ENCODE measurements at places on chromosomes 6 and 20. TPM values are rescaled to one million over a fixed set of nuclear protein-coding genes. Genes with fewer than 3 reads are reported as not detected.

DNA sequence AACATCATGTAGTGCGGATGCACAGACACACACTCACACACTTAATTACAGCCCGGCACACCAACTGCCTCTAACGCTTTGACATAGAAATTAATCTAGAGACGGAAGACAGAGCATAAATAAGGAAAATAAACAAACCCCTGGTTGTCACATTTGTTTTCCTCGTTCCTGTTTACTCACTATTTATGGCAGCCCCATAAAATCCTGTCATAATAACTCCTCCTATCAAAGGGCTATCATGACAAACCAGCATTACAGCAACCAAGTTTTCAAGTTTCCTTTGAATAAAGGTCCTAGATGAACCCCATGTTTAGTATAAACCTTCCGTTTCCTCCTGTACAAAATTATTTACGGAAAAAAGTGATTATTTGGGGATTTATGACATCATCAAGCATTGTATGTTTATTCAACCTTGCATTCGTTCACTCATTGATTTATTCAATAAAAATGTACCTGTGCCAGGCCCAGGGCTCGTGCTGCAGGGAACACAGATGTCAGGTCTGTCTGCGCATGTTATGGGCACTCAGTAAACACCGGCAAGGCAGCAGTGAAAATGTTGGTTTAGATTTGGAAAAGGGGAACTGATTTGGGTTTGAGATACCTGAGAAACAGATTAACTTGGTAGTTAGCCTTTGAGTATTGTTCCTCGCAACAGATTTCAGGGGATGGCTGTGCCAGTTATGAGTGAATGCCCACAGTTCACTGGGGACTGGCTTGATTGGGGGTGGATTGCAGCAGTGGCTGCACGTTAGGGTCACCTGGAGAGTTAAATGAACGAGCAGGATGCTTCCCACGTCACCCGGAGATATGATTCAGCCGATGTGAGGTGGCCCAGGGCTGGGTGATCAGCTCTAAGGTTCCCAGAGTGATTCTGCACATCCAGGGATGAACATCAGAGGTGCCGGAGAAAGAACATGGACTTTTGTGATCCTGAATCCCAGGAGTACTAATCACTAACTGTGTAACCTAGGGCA is 295.3 kb upstream of the FOXQ1 start:
- no peak for DNase-seq

- no peak for DNase-seq
Observed at GRCh38 chr6:82078286-82078908, 169.1 kb downstream of the IBTK start.

- DNase-seq, result no peak
Observed at GRCh38 chr6:162416831-162417537, 310.6 kb downstream of the PRKN start.

GRCh38 chr6:108207013-108207412 is 41.2 kb downstream of the NR2E1 start:
- DNase-seq, result no peak

GRCh38 chr20:51400051-51400926 is 142.2 kb downstream of the NFATC2 start:
- no peak for DNase-seq

Gene CST4
- polyA plus RNA-seq, result not detected

- no peak for DNase-seq
Observed at GRCh38 chr20:20500312-20500711, 132.4 kb downstream of the INSM1 start.
